T-helper 2 cell (primary cell): ENCODE measurements at places on chromosomes 4 and X.
A peak's percentile ranks its signal among the peaks of the same experiment; 100 is the strongest.

- no peak for DNase-seq
These were observed 907.7 kb downstream of the RAB28 start for GRCh38 chr4:12576409-12576808.

DNA sequence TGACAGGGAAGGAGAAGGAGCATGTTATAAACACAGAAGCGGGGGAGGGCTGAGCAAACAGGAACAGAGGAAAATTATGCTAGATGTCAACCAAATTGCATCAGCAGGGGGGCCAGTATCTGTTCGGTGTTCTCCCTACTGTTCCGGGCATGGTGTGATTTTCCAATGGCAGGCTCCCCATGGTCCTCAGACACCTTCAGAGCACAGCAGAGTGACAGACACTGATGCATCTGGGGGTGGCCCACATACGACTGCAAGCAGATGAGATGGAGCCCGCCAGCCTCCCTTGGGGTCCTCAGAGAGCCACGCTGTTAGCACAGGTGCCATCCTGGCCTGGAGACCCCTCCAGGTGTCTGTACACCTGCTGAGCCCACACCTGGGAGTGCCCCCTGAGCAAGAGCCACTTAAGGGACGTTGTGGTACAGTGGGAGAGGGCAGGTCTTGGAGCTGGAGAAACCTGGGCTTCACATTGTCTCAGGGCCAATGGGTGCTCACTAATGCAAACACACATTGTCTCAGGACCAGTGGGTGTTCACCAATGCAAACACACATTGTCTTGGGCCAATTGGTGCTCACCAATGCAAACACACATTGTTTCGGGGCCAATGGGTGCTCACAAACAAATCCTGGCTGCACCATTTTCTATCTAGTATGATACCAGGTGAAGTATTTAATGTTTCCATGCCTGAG lies 95.4 kb downstream of the SLC2A9 start:
- no peak for DNase-seq

- no peak for DNase-seq
These were observed 574 bp upstream of the CFAP97 start for GRCh38 chr4:185204238-185204910.

- no peak for DNase-seq
These were observed 127.6 kb upstream of the SH3RF1 start for GRCh38 chr4:169398316-169398715.

DNA sequence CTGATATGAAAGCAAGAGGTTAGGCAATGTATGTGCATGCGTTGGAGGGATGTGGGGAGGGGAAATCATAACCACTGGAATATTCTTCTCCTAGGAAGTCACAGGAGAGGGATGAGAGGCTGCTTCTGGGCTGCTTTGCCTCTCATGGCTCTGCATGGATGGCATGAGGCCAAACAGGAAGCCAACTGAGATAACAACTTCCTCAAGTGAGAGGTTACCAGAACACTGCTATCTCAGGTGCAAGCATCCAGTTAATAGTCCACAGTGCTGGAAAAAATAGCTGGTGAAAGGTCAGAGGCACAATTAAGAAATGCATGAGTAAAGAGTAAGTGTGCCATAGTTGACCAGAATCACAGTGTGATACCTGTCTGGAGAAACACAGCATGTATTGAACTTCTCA lies 113.3 kb downstream of the ELOVL6 start:
- DNase-seq: peak; percentile 35

GRCh38 chrX:82029571-82030218 lies 827.8 kb downstream of the SH3BGRL start:
- no peak for DNase-seq

DNA sequence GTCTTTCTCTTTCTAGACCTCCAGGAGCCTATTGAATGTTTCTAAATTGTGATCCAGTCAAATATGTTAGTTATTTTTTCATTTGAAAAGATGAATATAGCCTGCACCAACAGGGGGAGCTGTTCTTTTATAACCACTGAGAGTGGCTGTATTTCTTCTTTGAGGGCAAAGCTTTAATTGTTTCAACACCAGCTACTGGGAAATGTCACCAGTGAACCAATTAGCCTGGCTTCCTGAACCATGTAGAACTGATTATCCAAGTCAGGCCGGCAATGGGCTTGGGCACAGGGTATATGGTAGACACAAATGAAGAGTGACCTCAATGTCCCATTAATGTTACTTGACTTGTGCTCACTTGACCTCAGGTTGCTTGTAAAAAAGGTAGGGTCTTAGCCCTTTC lies 4.8 kb upstream of the DAPP1 start:
- DNase-seq: no peak

DNA sequence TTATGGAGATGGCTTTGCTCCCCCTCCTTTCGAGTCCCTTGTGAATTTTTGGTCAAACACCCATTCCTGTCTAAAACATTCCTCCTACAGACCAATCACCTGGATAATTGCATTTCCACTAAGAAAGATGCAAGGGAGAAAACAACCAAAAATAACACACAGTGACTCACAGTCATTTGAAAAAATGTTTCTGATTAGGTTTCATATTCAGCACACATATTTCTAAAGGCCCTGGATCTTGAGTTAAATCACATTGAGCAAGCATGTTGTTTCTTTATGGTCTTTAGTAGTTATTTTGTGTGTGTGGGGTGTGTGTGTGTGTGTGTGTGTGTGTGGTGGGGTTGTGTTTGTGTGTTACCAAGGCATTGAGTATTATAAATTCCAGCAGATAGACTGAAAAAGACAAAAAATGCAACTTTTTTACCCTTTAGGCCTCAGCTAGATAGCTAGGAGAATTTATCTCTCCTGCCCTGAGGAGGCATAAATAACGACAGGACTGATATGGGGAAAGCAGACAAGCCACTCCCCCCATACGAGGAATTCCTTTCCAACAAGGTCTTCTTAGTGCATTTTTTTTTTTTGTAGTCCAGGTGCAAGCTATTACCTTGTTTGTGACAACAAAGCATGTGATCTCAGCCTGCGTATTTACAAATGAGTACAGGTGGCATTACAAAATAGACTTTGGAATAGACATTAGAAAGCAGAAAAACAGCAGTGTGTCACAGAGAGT lies 265.4 kb upstream of the ADGRL3 start:
- no peak for DNase-seq

GRCh38 chrX:53458082-53458481 lies 23.9 kb upstream of the HSD17B10 start:
- no peak for DNase-seq

- no peak for DNase-seq
These were observed 32.7 kb upstream of the MAGED1 start for GRCh38 chrX:51860679-51861078.

DNA sequence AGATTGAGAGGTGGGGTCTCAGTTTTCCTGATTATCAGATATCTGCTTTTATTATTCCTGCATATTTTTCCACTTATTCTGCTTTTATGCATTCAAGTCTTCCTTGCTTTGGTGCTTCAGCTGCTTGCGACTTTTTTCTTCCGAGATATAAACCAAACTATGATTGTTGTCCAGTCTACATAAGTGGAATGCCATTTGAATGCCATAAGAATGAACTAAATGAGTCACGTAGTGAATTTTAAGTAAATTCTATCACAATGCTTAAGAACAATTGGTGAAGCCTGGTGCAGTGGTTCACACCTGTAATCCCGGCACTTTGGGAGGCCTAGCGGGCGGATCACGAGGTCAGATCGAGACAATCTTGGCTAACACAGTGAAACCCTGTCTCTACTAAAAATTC lies 189.1 kb downstream of the PCDH18 start:
- DNase-seq: no peak

GRCh38 chr4:7227008-7227407 lies 34.7 kb downstream of the SORCS2 start:
- no peak for DNase-seq

DNA sequence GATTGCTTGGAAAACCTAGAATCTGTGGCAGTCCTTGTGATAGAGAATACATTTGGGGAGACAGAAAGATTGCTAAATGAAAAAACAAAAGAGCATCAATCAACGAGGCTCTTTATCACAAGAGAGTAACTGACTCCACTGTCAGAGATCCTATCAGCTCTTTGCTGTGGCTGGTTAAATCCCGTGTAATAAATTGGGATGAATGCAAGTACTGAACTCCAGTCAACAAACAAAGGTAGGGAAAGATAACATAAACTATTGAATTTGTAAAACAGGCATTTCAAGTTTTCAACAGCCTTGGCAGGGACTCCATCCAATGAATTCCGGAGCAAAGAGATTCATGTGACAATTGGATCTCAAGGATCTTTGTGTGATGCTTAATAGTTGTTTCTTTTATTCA lies 21.3 kb downstream of the MMRN1 start:
- DNase-seq: no peak

DNA sequence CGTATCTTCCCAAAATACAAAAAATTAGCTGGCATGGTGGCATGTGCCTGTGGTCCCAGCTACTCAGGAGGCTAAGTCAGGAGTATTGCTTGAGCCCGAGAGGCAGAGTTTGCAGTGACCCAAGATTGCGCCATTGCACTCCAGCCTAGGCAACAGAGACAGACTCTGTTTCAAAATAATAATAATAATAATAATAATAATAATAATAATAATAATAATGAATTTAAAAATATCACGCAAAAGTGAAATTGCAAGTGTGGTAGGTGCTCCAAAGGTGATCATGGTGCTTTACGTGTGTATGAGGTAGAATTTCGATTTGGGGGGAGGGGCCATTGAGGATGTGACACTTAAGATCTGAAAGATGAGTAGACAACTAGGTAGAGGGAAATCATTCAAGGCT lies 4.9 kb upstream of the HPSE start:
- no peak for DNase-seq

DNA sequence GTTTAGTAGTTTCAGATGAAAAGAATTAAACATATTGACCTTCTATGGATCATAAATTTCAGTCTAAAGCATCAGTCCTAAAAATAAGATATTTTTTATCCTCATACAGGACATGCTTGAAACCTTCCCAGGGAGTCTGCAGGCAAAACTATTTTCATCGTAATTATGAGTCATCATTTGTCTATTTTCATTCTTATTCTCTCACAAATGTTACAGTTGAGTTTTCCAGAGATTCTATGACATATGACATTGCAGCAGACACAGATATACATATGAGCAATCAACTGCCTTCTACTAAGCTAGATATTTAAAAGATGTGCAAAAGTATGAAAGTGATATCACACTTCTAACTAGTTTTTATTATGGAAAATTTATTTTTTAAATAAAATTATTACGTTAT lies 398.0 kb downstream of the MAGEB5 start:
- DNase-seq: no peak

GRCh38 chr4:108561116-108561515 lies 59.3 kb upstream of the RPL34 start:
- DNase-seq: no peak

GRCh38 chr4:42416017-42416416 lies 18.7 kb downstream of the SHISA3 start:
- DNase-seq: no peak

DNA sequence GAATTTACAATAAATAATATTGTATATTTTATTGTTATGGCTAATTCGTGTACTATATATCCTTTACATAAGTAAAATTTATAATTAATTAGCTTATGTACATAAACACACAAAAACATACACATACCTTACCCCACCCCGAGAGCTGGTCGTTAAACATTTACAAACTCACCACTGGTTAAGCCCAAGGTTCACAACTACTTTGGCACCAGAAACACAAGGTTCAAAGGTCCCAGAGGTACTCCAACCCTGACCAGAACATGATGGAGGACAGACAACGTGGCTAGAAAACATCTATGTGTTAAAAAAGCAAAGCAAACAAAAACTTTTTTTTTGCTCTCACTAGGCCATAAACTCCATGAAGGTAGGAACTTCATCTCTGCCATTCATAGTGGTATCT lies 37.7 kb downstream of the SLC25A5 start:
- no peak for DNase-seq

DNA sequence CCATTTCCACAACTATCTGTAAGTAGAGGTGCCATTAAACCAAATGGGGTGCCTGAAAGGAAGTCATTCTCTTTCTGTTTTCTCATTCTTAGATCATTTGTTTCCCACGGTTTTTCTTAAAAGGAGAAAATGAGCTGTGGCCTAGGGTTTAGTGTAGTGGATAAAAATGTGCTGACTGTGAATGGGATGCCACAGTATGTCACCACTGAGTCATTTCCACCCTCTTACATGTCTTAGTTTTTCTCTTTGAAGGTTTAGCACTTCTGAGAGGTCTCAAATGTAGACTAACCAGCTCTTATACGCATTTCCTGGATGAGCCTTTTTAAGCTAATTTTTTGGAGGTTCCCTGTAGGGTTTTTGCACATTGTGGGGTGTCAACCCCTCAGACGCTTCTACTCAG lies 244.5 kb upstream of the SPANXN1 start:
- peak; percentile 1 for DNase-seq

DNA sequence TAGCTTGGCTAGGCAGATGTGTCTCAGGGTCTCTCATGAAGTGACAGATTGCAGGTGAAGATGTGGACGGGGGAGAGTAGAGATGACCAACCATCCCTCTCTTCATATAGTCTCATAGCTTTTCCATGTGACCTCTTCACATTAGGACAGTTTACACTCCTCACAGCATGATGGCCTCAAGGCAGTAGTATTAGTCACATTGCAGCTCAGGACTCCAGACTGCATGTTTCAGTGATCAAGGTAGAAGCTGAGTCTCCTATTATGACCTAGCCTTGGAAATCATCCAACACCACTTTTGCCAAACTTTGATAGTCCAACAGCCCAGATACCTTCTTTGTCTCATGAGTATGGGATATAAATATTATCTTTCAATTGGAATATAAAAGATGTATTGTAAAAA lies 147.7 kb downstream of the GASK1B start:
- DNase-seq: no peak

GRCh38 chr4:158781963-158782362 lies 13.1 kb downstream of the FNIP2 start:
- no peak for DNase-seq

DNA sequence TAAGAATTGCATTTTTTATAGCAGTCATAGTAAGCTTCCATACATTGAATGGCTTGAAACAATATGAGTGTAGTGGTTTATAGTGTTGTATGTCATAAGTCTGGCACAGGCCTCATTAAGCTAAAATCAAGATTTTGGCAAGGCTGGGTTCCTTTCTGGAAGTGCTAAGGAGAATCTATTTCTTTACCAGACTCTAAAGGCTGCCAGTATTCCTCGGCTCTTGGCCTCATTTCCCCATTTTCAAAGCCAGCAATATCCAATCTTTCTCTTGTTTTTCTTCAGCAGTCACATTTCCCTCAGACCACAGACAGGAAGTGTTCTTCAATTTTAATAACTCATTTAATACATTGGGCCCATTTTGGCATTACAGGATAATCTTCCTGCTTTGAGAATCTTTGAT lies 1155.5 kb upstream of the PABPC4L start:
- DNase-seq: no peak

DNA sequence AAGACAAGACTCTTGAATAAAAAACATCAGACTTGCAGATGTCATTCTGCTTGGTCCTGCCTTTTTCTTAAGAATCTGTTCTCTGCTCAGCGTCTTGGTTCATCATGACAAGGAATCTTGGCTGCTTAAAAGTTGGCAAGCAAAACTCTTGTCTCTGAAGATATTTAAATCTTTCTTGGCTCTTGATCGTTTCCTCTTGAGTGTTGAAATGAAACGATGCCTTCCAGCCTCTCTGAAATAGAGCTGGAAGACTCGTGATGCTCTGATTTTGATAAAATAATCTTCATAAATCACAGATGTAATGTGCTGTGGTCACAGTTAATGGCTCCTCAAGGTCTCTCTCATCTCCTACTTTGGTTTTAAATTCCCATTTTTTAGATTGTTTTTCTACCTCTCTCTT lies 39.9 kb upstream of the TMEM192 start:
- DNase-seq: no peak

GRCh38 chr4:136505020-136505419 lies 1027.3 kb downstream of the PCDH18 start:
- DNase-seq: no peak

GRCh38 chrX:19739683-19740082 lies 147.7 kb downstream of the SH3KBP1 start:
- DNase-seq: peak; percentile 42
